ENCODE measurements at places on chromosomes 6 and 20.

DNA sequence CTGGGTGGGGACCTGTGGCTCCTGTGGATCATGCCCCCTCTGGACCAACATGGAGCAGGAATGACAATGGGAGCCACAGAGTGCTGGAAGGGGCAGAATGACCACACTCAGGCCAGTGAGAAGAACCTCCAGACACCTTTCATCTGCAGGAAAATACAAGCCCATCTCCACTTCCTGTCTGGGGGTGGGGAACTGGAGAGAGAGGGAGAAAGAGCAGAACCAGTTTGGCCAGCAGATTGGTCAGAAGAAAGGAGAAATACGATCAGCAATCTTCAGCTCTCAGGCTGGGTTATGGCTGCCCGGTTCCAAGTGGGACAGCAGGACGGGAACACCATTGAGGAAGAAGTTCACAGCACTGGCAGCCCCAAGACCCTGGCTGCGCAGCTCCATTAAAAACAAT is 37.0 kb downstream of the BMP7 start:
- DNase-seq: no peak

GRCh38 chr6:41555326-41556300 is 9.4 kb downstream of the FOXP4 start:
- no peak for DNase-seq

- no peak for DNase-seq
These were observed 30.5 kb downstream of the QRSL1 start for GRCh38 chr6:106659859-106660258.

GRCh38 chr6:86856937-86857563 is 80.3 kb upstream of the HTR1E start:
- no peak for DNase-seq

DNA sequence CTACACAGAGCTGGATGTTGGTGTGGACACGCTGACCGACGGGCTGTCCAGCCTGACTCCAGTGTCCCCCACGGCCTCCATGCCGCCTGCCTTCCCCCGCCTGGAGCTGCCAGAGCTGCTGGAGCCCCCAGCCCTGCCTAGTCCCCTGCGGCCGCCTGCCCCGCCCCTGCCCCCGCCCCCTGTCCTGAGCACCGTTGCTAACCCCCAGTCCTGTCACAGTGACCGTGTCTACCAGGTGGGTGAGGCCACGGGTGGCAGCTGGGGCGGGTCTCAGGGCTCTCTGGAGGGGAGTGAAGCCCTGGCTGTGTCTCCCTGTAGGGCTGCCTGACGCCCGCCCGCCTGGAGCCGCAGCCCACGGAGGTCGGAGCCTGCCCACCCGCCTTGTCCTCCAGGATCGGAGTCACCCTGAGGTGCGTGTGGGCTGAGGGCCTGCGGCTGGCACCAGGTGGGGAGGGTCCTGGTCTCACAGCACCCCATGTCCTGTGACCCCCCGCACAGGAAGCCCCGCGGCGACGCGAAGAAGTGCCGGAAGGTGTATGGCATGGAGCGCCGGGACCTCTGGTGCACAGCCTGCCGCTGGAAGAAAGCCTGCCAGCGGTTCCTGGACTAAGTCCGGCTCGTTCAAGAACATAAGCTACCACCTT is 2.9 kb downstream of the SLC2A4RG start:
- DNase-seq: no peak

GRCh38 chr20:55935448-55936208 is 69.7 kb downstream of the CBLN4 start:
- DNase-seq: no peak

GRCh38 chr6:18680842-18681241 is 293.7 kb downstream of the RNF144B start:
- no peak for DNase-seq

DNA sequence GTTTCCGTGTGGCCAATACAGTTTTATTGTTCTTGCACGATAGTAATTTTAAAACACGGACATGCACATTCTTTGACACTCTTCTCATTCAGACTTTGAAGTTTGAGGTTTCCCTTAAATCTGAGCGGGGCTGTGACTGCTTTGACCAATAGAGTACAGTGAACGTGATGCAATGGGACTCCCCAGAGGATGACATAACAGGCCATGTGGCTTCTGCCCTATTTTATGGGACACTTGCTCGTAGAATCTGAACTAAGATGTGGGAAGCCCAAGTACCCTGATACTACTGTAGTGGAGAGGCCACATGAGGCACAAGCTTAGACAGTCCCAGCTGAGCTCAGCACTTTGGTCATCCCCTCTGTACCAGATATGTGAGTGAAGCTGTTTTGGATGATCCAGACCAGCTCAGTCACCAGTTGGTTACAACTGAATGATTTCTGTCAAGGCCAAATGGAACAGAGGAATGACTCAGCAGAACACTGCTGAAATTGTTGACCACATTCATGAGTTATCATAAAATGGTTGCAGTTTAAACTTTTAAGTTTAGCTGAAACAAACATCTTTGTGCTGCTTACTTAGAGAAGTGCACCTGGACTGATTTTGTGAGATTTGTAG is 279.4 kb downstream of the RFPL4B start:
- DNase-seq: no peak

DNA sequence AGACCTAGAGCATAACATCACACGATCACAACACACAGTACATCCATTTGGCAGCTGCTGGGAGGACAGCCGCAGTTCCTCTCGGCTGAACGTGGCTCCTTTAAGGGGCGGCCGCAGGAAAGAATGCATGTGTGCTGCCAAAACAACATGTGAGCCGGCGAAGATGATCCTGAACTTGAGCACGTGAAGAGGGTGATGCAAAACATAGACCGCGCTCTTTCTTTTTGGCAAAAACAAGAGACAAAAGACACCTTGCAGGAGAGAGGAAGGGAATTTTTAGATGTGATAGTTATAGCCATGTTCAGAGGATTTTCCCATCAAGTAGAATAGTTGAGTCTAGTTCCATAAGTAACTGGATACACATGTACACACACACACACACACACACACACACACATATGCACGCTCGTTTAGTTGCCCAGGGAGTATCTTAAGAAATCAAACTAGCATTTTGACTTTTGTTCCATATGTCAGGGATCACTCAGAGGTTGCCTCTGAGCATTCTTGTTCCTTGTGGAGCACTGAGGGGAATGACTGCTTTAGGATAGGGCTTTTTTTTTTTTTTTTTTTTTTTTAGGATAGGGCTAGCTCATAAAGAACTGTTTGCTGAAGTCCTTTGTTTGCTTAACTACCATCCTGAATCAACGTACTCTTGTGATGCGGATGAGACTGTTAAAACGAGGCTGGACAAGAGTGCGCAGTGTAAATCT is 21.7 kb upstream of the RANBP9 start:
- DNase-seq: no peak

- DNase-seq: no peak
These were observed at the start of gene SIGLEC1 for GRCh38 chr20:3712279-3712873. Gene SIGLEC1, minus strand, starts transcription at chr20:3712600. Its CDS starts 5,472 bp downstream, at chr20:3707128.

DNA sequence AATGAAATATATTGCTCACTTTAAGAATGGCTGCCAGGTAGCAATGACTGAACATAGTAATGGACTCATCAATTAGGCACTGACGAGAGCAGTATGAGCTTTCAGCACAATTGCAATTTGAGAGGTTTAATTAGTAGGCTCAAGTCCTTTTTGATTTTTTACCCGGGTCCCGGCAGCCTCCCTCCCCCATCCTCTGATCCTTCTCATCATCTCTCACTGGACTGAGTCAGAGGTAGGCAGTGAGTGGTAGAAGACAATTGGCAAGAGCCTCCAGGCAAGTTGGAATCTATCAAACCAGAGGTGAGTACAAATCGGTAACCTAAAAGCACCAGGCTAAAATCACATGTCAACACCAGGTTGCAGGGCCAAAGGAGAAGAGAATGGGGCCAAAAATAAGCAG is 107.9 kb downstream of the DCDC2 start:
- no peak for DNase-seq

DNA sequence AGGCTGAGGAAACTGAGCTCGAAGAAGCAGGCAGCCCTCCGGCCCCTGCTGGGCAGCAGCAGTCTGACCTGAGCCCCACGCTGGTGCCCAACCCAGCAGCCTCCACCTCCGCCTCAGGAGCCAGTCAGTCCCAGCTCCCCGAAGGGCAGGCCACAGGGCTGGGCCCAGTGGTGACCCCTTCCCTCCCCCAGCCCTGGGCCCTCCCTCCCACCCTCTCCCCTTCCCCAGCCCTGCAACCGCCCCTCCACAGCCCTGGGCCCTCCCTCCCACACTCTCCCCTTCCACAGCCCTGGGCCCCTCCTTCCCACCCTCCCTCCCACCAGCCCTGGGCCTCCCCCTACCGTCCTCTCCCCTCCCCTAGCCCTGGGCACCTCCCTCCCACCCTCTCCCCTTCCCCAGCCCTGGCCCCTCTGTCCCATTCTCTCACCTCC is 115.0 kb downstream of the TAF4 start:
- no peak for DNase-seq

DNA sequence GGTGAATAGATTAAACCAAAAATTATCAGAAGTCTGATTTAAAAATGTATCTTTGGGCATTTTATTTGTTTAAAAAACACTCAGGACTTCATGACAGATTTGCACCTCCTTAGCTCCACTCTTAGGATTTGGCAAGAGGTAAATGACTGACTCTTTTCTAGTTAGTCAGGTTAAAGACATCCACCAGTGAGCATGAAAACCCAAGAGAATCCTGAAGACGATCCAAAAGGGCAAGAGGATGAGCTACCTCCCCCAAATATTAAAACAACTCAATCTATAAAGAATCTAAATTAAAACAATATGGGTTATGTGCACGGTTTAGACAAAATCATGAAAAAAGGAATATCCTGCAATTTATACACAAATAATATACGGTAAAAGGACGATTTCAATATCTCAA is 89.4 kb upstream of the OPRM1 start:
- DNase-seq: no peak

DNA sequence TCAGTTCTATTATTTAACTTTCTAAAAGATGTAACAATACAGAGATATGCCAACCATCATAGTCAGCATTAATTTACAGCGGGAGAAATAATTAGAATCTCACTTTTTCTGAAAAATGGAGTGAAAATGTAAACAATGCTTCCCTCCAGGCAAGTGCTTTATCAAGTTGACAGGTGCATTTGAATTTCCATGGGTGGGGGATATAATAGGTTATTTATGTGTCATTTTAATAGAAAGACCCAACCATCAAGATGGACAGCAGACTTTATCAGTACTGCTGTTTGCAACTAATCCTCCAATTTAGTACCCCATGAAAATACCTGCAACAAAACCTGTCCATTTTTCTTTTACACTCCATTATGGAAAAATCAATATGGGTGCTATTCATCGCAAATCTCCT is 780.1 kb downstream of the TFAP2A start:
- no peak for DNase-seq

- DNase-seq: no peak
These were observed 185.7 kb downstream of the SASH1 start for GRCh38 chr6:148528292-148528691.

DNA sequence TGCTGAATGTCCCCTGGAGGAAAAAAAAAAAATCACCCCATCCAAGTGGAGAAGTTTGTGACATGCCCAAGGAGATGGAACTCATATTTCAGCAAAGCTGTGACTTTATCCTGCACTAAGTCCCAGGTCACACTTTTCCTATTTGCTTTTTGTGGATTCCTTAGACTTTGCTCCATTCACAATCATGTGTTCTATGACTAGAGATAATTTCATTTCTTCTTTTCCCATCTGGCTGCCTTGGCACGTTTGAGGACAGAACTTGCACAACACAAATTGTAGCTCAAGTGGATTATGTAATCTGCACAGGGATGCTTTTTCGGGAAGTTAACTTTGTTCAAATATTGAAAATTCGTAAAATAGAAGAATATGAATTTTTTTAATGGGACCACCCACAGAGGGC is 100.7 kb upstream of the PTPN1 start:
- no peak for DNase-seq

- DNase-seq: no peak
These were observed 77.7 kb downstream of the TMEM170B start for GRCh38 chr6:11615214-11615602.

DNA sequence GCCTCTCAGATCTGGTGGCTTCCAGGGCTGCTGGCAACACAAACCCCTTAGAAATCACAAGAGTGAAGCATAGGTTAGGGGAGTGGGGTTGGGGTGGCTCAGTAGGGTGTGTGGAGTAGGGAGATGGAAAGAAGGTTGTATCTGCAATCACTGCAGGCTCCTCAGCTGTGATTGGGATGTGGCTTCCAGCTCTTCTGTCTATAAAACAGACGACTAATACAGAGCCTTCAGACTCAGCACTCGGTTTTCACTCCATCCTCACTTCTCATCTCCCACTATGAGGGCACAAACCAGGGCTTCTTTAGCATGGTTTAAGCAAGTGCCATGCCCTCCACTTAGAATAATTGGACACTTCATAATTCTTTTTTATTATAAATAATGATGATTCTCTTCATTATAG is 46.4 kb upstream of the CAP2 start:
- DNase-seq: no peak

GRCh38 chr6:81826784-81827183 is 74.3 kb upstream of the TENT5A start:
- DNase-seq: no peak

DNA sequence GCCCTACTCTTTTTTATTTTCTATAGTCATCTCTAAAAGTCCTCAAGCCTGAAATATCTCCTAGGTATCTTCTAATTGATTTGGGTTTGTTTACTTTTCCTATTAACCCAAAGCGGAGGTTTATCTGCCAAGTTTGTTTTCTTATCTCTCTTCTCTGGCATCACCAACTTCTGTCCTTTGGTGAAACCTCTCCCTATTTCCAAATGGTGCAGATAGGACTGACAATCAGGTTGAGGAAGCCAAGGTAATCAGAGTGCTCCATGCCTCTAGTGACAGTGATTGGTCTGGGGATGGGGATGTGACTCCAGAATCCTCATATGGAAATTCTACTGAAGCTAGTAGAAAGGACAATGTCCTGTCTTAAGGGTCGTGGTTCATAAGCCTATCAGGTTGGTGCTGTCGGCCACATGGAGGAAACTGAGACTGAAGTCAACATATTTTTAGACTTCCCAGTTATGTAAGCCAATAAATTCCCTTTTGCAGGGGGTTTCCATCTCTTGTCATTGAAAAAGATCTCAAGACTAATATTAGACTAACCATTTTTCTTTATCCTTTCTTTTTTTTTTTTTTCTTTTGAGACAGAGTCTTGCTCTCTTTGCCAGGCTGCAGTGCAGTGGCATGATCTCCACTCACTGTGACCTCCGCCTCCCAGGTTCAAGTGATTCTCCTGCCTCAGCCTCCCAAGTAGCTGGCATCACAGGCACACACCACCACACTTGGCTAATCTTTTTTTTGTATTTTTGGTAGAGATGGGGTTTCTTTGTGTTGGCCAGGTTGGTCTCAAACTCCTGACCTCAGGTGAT is 28.0 kb downstream of the KIF6 start:
- DNase-seq: no peak

- no peak for DNase-seq
These were observed 195.7 kb downstream of the PRL start for GRCh38 chr6:22101163-22101562.

DNA sequence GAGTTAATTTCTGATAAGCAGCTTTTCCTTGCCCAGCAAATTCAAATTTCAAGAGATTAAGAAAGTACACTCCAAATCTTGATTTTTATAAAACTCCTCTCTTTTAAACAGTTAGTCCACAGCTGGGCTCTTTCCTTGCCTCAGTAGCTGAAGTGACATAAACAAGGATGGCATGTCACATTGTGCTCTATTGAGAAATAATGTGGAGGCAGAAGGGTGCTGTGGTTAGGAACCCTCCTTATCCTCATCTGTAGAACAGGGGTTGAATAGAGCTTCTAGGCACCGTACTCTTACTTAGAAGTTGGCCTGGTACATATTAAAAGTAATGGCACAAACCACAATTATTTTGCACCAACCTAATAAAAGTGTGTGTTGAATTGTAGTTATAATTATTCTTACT is 70.3 kb downstream of the RSPO3 start:
- no peak for DNase-seq
